Central memory CD8-positive, alpha-beta T cell (primary cell): ENCODE measurements at places on chromosomes 1 and 21.

DNA sequence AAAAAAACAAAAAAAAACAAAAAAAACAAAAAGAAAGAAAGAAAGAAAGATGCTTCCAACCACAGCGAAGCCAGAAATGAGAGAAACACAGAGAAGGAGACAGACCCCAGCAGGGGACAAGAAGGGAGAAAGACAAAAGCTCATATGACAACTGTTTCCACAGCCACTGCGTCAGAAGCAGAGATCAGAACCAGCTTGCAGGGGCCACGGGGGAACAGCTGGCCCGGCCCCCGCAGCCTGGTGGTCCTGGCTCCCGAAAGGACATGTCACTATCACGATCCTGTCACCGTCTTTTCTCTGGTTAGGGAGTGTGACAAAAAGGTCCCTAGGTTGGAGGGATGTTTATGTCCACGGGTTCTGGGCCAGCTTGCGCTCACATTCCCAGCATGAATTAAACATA is 60.7 kb downstream of the ACOT7 start:
- DNase-seq, result no peak

DNA sequence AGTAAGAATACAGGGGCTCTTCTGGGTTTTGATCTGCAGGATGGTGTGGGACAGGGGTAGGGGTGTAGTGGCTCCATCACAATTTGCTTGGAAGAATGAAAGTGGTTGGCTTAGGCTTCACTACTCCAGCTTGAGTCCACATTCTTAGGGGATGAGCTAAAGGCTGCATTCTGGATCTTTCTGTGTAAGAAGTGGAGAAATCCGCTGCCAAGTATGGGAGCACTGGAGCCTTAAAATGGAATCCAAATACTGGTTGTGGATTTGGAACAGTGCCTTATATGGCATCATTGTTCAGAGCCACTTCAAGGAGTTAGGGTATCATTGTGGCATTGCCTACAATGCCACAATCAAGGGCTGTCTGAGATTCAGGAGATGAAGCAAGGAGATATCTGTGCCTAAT is 187.1 kb downstream of the LMO4 start:
- DNase-seq, result no peak

DNA sequence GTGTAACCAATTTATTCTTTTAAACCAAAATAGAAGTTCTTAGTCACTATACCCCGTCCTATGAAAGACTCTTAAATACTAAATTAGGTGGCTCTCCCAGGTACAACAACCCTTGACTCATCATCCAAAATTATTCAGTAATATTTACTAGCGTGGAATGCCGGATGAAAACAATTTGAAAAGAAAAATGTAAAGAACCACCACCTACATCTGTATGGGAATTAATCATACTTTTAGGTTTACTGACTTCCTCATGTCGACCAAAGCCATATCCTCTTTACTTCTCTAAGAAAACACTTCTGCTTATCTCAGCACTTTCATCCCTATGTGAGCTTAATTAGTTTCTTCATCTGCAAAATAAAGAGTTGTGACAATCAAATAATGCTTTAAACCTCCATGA is 139.6 kb downstream of the AKT3 start:
- no peak for DNase-seq

DNA sequence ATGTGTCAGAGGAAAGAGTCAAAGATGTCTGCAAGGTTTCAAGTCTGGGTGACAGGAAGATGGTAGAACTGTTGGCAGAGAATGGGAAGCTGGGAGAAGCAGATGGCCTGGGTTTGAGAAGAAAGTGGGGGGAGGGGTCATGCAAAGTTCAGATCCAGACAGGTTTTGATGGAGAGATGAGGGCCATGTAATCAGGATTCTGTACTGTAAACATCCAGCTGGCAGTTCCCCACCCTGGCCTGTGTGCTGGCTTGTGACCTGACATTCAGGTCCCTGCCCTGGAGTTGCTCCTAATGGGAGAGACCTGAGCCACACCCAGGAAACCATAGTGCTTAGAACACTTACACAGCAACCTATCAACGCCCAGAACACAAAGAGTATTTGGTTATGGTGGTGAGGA is 15.6 kb upstream of the ETV3 start:
- no peak for DNase-seq

DNA sequence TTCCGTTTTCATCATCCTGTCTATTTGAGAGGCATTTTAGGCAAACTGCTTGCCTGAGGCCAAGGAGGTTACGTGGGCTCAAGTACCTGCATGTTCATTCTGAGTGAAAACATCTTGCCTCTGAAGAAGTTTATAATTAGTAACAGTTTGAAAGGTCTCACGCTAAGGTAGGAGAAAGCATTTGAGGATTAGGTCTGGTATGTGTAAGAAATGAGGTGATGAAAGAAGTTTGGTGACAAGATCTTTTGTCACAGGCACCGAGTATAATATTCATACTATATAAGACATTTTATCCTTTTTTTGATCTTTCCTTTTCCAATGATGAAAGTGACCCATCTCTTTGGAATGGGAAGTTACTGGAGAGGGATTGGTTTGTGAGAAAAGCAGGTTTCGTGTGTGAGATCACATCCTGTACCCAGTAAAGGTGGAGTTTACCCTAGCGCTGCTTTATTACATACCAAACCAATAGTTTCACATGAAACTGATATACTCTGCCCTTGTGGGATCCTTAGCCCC is 98.7 kb upstream of the PDC start:
- no peak for DNase-seq

DNA sequence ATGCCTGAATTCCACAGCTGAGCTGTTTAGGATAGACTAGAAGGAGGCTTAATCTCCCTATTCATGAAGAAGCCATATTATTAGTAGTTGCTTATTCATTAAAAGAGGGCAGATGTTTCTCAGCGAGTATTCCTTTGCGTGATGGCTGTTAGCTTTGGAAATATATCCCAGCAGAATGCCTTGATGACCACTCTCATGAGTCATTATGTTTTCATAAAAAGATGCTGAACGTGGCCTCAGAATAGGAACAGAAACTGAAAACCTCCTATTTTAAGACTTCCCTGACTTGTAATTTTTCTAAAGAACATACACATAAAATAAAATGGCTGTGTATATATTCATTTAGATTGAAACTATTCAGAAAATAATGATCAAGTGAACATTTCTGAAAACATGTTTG is 9.6 kb upstream of the PLA2G4A start:
- no peak for DNase-seq

DNA sequence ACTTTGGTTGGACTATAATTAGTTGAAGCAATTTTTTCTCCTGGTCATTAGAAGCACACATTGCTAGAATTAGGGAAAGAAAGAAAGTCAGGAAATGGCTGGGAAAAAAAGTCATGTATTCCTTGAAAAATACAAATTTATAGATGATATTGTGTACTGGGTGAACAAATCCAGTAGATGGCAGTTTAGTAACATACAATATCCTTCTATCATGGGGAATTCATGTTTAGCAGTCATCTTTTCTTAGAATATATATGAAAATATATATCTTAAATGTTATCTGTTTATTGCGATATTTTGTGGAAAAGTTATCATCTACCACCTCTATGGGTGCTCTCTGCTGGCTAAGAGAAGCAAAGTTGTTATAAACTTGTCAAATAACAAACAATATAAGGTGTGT is 13.1 kb upstream of the ZRANB2 start:
- no peak for DNase-seq

DNA sequence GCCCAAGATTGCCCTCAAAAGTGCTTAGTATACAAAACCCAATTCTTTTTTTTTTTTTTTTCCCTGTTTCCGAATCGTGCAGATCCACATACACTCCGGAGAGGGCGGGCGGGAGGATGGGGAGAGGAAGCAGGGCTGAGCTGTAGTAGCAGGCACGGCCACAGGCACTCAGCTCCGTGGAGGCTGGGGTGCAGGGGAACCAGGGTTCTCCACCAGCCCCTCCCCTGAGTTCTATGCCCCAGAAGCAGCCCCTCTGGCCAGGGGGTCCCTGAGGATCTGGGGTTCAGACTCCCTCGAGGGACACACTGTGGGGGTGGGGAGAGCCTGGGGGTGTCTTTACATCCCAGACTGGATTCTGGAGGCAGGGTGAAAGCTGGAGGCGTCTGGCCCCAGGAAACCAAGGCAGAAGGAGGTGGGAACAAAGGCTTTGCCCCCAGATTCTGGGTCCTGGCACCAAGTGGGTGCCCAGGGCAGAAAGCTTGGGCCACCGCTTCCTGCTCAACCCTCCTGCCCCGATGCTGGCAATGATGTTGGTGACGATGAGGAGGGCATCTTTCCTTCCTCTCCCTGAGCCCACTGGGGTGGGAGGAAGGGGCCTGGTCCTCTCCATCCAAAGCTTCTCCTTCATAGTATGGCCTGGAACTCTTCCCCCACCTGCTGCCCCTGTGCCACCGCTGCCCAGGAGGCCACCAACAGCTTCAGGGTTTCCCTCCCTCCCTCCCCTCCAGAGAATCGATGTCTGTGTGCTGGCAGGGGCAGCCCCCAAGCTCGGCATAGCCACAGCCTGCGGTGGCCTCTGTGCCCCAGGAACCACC is 106.4 kb upstream of the TARDBP start:
- DNase-seq, result no peak

DNA sequence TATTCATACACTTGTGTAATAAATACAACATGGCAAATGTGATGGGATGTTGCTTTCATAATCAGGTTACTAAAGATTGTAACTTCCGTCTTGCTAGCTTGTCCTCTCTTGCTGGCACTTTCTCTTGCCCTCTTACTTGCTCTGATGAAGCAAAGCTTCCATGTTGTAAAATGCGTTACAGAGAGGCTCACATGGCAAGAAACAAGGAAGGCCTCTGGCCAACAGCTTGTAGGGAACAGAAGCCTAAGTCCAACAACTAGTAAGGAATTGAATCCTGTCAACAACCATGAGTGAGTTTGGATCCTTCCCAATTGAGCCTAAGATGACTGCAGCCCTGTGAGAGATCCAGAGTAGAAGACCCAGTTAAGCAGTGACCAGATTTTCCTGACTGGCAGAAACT is 15.4 kb downstream of the TMED5 start:
- DNase-seq, result no peak

- DNase-seq, result no peak
Measured at GRCh38 chr1:58964428-58964827, 180.6 kb upstream of the JUN start.

- peak; percentile 51 for DNase-seq
Measured at GRCh38 chr21:33976082-33977016, 60.7 kb upstream of the ATP5PO start.

DNA sequence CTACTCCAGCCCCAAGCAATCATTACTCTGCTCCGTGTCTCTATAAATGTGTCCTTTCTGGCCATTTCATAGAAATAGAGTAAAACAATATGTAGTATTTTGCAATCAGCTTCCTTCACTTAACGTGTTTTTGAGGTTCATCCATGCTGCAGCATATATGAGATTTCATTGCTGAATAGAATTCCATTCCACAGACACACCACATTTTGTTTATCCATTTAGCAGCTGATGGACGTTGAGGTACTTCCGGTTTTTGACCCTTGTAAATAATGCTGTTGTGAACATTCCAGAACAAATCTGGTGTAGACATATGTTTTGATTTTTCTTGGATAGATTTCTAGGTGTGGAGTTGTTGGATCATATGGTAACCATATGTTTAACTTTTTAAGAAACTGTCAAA is 30.7 kb downstream of the ADAM30 start:
- no peak for DNase-seq

DNA sequence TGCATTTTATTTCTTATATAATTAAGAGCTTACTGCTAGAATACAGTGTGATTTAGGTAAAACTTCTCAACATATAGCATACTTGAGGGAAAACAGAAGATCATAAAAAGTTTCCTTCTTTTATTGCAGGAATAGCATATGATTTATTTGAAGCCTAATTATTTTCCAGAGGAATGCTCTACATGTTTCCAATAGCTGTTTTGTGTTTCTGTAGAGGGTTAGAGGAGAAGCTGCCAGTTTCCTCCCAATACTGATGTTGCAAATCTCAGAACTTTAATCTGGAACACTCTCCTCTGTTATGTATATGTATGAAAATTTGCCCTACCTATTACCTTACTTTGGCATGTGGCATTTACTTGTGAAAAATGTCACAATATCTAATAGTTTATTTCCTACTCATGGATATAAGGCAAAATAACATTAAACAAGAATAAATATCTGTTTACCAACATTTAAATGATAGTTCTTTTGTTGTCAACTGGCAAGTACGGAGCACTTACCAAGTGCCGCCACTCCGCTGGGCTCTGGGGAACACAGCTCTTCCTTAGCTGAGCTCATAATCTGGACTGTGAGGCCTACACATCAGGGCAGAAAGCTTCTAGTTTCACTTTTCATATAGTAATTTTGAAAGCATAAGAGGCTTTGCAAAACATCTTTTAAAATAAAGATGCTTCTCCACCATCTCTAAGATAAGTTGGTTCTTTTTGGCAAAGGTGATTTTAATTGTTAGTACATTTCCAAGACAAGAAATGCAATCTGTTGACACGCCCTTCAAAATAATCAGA is 239.8 kb upstream of the C1orf105 start:
- no peak for DNase-seq

- peak; percentile 65 for DNase-seq
Measured at GRCh38 chr1:67053785-67054772, at the start of gene SLC35D1. SLC35D1 (minus strand) TSS chr1:67054148; CDS start chr1:67054013, 135 bp downstream.
